Activated CD8-positive, alpha-beta memory T cell treated with anti-CD3 and anti-CD28 coated beads, Interleukin-2, amount 50 U/mL, for 4 hours (primary cell): ENCODE measurements at places on chromosomes 12 and 14.
A peak's percentile ranks its signal among the peaks of the same experiment; 100 is the strongest.

DNA sequence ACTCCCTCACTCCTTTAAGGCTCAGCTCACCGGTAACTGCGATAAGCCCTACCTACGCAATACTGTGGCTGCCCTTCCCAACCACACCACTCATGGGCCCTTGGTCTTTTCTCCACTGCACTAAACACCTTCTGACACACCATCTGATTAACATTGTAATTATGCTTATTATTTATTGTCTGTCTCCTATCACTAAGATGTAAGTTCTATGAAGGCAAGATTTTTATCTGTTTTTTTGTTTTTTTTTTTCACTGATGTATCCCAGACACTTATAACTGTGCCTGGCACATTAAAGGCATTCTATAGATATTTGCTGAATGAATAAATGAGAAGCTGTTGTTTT, 34.2 kb upstream of the PYGL start:
- DNase-seq: no peak

DNA sequence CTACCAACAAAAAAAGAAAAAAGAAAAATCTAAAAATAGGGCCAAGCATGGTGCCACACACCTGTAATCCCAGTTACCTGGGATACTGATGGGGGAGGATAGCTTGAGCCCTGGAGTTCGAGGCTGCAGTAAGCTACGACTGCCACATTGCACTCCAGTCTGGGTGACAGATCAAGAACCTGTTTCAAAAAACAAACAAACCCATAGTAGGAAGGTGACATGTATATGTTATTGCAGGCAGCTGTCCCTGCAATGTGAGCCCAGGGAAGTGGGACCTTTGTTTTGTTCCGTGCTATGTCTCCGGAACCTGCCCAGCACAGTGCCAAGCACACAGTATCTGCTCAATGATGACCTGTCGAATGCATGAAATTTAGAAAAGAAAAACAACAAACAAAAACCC, 37.2 kb upstream of the YY1 start:
- DNase-seq: no peak

DNA sequence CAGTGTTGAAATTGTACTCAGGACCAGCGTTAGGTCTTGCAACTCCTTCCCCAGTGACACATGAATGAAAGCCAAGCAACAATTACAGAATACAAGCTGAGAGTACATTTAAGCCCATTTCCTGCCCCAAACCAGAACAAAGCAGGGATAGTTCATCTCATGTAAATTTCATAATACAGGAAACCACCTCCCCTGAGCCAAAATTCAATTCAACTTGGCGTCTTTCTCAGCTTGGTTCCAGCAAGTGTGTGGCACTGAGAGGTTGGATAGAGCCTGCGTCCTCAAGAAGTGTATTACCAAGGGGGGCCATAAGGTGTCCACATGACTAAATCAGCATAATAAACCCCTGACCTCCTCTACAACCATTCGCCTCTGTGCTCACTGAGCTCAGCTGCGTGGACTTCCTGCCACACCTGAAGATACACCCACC, 278.9 kb upstream of the CRY1 start:
- no peak for DNase-seq

GRCh38 chr14:56102941-56103340, 15.3 kb upstream of the PELI2 start:
- DNase-seq: no peak

DNA sequence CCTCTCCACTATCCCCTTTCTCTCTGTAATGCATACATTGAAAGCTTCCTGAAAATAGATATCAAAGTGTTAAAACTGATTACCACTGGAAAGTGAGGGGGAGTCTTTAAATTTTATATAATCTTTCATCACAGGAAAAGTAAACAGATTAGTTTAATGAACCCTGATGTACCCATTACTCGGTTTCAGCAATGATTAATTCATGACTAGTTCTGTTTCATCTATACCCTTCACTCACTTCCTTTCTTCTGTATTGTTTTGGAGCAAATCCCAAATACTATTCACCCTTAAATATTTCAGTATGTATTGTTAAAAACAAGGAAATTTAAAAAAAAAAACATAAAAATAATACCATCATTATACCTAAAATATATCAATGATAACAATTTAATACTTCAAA, 67.3 kb upstream of the TMCC3 start:
- no peak for DNase-seq

GRCh38 chr14:72928872-72929271, 2.6 kb downstream of the DCAF4 start:
- no peak for DNase-seq

DNA sequence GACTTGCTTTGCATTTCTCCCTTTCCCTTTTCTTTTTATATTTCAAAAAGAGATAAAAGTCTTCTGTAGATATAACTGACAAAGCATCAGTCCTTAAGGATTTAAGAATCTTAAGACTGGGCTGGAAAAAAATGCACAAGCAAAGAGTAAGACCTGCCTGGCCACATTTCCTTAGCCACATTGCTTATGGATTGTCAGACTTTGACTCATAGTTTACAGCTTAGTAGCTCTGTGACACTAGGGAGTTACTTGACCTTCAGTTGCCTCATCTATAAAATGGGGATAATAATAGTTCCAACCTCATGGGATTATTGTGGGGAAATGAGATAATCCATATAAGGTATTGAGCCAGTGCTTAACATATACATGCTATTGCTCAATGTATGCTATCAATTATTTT, 66.4 kb upstream of the STK38L start:
- no peak for DNase-seq

DNA sequence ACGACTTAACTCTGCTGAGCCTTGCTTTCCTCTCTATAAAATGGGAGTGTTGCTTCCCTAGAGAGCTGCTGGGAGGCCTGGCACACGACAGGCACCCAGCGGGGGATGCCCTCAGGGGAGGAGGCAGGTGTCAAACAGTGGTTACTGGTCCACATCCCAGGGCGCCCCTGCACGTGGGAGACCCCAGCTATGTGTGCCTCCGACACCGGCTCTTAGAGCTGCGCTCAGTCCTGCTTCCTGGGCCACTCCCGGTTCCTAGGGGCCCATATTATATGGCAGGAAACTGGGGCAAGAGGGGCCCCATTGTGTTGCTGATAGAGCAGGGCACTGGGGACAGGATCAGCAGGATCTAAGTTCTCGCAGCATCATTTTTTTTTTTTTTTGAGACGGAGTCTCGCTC, 47.3 kb downstream of the CHGA start:
- no peak for DNase-seq

- DNase-seq: no peak
Measured at GRCh38 chr14:33762161-33762851, 188.6 kb downstream of the EGLN3 start.

- no peak for DNase-seq
Measured at GRCh38 chr12:7493006-7493405, 10.6 kb downstream of the CD163 start.

- no peak for DNase-seq
Measured at GRCh38 chr12:6442836-6443235, 1.9 kb upstream of the CD27 start.

DNA sequence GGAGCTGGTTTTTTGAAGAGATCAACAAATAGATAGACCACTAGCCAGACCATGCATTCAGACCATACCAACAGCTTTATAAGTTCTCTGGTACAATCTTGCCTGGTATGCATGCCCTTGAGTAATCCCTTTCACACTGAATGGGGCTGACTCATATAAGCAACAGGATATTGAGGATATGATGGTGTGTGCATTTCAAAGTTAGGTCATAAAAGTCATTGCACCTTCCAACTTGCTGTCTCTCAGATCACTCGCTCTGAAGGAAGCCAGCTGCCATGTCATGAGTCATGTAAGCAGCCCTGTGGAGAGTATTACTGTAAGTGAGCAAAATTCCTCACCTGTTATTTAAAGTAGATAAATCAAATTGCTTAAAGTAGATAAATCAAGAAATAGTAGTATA, 45.0 kb upstream of the OR6J1 start:
- no peak for DNase-seq

DNA sequence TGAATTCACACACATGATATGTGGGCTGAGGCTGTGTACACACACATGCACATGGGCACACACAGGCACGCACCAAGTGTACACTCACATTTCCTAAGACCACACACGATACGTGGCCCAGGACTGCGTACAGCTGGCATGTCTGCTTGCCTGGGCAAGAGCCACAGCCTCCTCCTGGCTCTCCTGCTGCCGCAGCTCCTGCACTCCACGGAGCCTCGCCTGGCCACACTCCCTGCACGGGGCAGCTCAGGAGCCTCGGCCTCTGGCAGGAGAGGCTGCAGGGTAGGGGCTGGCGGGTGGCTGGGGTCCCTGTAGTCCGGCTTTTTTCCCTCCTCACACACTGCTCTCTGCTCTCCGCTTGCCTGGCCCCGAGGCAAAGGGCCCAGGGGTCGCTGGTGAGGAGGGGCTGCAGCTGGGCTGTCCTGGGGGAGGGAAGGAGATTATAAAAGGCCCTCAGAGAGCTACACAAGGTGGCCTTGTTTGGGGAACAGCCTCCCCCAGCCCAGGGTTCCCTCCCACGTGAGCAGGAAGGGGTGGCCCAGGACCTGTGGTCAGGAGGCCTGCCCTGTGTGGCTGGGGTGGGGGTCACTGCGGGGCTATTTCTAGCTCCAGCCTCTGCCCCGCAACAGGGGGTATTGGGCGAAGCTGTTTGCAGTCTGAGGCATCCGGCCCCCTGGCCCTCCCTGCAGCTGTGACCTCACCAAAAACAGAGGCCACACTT, 89.0 kb upstream of the SFSWAP start:
- DNase-seq: no peak

DNA sequence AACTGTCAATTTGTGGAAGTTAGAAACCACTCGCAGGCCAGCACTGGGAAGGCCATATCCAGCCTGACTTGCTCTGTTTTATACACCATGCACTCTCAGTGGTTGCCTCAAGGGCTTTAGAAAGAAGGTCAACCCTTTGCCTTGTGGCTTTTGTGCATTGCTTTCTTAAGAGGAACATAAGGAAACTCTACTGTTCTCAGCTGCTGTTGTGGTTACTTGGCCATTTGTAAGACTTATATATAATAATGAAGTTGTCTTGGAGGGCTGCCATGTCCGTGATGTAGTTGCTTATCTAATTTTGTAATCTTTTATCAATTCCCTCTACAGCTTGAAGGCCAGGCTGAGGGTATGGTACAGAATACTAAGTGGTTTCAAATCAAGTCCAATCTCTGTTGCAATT, 637.8 kb downstream of the DIO2 start:
- DNase-seq: no peak

GRCh38 chr12:130770413-130771028, 54.4 kb upstream of the RIMBP2 start:
- DNase-seq: no peak

DNA sequence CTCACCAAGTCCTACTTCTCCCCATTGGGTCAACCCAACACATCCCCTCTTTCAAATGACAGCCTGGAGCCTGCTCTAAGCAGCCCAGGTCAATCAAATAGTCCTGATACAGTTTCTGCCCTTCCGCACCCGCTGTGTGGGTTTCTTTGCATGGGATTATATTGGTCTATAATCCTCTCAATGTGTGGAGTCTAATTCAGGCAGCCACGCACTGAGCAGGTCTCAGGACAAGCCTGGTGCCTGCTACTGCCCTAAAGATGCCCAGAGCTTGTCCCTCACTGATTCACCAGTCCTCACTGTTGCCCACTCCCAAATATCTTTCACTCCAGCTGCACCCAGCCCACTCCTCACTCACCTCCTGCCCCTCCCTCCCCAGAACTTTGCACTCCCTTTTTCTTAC, 16.4 kb downstream of the ACTN1 start:
- no peak for DNase-seq

DNA sequence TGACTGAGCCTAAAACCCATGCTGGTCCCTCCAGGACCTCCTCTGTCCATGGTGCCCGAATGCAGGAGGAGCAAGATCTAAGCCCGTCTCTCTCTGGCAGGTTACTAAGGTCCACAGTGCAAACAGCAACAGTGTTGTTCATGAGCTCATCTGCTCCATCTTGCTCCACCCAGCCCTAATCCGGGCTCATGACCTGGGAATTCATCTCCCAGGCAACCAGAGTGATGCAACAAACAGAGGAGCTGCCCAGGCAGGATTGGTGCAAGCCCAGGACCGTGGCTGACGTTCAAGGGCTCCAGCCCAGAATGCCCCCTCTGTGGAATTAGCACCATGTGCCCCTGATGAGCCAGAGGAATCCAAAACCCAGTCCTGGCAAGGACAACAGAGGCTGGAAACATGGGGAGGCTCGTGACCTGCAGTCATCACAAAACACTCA, 29.9 kb downstream of the HSPB8 start:
- no peak for DNase-seq

- no peak for DNase-seq
Measured at GRCh38 chr12:60021235-60021634, 425.4 kb downstream of the SLC16A7 start.

- DNase-seq: no peak
Measured at GRCh38 chr12:53985994-53986685, 1.2 kb downstream of the HOXC10 start.

- no peak for DNase-seq
Measured at GRCh38 chr12:132067182-132067581, 76.9 kb downstream of the DDX51 start.

DNA sequence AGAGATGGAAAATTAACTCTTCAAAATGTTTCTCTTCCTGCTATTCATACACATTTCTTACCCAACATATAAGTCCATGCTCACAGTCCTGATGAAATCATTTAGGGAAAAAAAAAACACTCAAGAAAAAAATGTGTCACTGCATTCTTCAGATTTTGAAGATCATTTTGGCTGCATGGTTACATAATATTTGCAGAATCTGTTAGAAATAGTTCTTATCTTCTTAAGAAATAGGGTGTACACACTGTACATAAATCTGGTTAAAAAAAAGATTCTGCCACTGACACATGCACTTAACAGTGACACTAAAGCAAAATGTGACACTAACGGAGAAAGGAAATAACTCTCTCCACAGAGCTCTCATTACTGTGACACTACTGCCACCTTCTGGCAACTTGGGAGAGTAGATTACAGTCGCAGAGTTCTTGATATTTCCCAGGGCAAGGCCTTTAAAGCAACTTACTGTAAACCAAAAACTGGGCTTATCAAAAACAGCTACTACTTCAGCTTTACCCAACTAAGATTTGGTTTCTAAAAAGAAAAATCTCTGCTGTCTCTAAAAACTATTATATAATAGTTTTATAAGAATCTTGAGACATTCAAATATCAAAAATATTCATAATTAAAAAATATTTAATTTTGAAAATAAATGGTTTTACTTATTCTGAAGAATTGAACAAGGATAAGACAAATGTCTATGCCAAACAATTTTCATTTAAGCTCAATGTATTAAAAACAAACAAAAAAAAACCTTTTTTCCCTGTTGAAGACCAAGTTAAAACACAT, 65.0 kb downstream of the SETD3 start:
- DNase-seq: peak; percentile 51

- DNase-seq: no peak
Measured at GRCh38 chr12:128323145-128323920, 56.4 kb downstream of the TMEM132C start.

- DNase-seq: no peak
Measured at GRCh38 chr14:77613201-77613600, 3.2 kb downstream of the SPTLC2 start.

DNA sequence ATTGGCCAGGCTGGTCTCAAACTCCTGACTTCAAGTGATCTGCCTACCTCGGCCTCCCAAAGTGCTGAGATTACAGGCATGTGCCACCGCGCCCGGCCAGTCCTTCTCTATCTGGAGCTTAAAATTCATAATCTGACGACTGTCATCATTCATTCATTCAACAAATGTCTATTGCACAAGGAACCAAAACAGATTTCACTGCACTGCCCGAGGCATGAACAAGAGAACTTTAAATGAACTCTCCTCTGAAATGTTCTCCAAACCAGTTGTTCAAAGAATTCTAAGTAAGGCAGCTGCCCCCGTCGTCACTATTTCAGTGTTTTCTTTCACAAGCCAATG, 44.8 kb upstream of the METAP2 start:
- no peak for DNase-seq
